ENCODE measurements at places on chromosomes 2 and 18. TPM values are rescaled to one million over a fixed set of nuclear protein-coding genes. Genes with fewer than 3 reads are reported as not detected.

- H3K36me3 ChIP-seq, result peaks cover 51% of the 10 kb centered on the region
- no peak for DNase-seq
- peaks cover 13% of the 10 kb centered on the region for H3K4me1 ChIP-seq
- H3K4me3 ChIP-seq, result no peak overlapping the region
- no peaks in the 10 kb centered on the region for H3K27me3 ChIP-seq
Observed at GRCh38 chr2:106107509-106108131, 86.5 kb downstream of the UXS1 start.

Gene TIA1
- 208 TPM for total RNA-seq

- DNase-seq, result no peak
- no peaks in the 10 kb centered on the region for H3K4me1 ChIP-seq
- no peaks in the 10 kb centered on the region for H3K27me3 ChIP-seq
- H3K4me3 ChIP-seq, result no peak overlapping the region
Observed at GRCh38 chr2:145029873-145030272, 510.0 kb upstream of the ZEB2 start.

DNA sequence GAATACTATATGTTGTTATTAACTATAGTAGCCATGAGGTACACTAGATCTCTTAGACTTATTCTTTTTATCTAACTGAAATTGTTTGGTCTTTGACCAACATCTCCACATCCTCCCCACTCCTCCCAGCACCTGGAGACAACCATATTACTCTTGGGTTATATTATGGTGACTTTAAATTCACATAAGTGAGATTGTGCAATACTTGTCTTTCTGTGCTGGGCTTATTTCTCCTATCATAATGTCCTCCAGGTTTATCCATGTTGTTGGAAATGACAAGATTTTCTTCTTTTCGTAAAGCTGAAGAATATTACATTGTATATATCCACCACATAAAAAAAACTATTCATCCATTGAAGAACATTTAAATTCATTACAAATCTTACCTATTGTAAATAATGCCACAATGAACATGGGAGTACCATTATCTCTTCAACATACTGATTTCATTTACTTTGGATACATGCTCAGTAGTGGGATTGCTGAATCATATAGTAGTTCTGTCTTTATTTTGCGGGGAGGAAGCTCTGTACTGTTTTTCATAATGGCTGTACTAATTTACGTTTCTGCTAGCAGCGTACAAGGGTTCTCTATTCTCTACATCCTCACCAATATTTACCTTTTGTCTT is 159.2 kb upstream of the SCN7A start:
- DNase-seq, result no peak
- no peaks in the 10 kb centered on the region for H3K36me3 ChIP-seq
- no peaks in the 10 kb centered on the region for H3K27me3 ChIP-seq
- no peak overlapping the region for H3K27ac ChIP-seq
- no peaks in the 10 kb centered on the region for H3K4me1 ChIP-seq
- H3K4me3 ChIP-seq, result no peak overlapping the region

DNA sequence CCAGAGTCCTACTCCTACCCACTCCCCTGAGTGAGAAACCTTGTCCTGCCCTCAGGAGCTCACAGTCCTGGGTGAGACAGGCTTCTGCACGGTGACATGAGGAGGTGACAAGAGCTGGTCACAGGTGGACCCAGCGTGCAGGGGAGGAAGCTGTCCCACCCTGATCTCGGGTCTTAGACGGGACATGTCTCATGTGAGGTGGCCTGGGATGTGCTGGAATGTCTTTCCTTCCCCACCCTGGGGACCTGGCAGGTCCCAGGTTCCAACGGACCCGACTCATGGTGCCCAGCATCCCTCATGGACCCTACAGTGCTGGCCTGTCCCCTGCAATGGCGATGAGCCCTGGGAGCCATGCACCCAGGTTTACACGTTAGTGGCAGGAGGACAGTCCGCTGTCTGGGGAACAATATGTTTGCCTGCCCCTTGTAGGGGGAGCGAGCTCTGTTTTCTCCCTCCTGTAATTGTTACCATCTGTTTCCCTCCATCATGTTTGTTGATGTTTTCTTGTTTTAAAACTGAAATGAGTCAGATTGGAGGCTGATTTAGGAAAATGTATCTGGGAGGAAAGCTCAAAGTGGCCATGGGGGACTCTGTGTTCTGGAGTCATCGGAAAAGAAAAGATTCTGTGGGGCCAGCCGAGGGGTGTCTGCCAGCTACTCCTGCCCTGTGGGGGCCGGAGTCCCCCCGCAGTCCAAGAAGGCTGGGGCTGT is 238.1 kb downstream of the KLHL29 start:
- no peaks in the 10 kb centered on the region for H3K4me1 ChIP-seq
- H3K36me3 ChIP-seq, result no peaks in the 10 kb centered on the region
- no peaks in the 10 kb centered on the region for H3K27me3 ChIP-seq
- H3K4me3 ChIP-seq, result no peak overlapping the region
- DNase-seq, result no peak
- H3K27ac ChIP-seq, result no peak overlapping the region

Gene C18orf54
- total RNA-seq, result 3.8 TPM

Gene KLF11
- 7.0 TPM for total RNA-seq

Data from CD4-positive, alpha-beta memory T cell (primary cell).